Stromal cell of bone marrow (primary cell): ENCODE measurements at places on chromosomes 5 and 9.

DNA sequence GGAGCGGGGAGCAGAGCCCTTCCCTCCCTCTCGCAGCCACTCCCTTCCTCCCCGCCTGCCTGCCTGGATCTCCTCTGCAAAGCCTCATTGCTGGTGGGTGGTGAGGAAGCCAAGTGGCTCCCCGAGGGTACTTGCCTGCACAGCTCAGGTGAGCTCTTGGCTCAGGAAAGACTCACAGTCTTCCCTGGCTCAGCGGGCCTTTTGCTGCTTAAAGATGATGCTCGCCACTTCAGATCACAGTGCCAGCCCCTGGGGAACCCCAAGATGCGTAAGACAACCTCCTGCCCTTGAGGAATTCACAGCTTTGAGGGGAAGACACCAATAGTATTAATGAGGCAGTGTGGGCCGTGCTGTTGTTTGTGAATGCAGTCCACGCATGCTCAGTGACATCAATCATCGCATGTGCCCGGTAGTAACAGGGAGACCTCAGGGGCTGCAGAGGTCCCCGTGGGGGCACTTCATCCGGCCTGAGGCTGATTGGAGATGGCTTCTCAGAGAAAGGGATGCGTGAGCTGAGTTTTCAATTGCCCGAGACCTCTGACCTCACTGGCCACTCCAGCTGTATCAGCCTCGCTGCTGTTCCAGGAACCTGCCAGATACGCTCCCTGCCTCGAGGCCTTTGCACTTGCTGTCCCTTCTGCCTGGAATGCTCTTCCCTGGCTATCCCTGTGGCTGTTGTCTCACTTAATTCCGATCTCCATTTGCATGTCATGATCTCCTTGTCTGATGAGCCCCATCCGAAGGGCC, 36.8 kb downstream of the ERGIC1 start:
- no peak for DNase-seq

GRCh38 chr9:32394381-32395049, 10.1 kb downstream of the ACO1 start:
- no peak for DNase-seq

DNA sequence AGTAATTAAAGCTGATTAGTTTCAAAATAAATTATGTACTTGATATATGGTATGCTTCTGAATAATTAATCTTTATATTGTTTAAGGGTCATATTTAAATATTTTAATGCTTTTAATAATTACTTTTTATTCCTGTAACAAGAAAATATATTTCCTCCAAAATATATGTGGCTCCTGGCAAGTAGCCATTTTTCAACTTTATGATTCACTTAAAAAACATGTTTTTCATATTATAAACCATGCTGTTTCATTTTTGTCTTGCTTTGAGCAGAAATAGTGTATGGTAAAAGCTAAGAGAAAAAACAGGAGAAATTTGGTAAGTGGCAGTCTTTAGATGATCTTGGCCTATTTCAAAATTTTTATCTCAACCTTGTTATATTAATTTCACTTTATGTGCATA, 14.6 kb downstream of the SPATA9 start:
- no peak for DNase-seq

DNA sequence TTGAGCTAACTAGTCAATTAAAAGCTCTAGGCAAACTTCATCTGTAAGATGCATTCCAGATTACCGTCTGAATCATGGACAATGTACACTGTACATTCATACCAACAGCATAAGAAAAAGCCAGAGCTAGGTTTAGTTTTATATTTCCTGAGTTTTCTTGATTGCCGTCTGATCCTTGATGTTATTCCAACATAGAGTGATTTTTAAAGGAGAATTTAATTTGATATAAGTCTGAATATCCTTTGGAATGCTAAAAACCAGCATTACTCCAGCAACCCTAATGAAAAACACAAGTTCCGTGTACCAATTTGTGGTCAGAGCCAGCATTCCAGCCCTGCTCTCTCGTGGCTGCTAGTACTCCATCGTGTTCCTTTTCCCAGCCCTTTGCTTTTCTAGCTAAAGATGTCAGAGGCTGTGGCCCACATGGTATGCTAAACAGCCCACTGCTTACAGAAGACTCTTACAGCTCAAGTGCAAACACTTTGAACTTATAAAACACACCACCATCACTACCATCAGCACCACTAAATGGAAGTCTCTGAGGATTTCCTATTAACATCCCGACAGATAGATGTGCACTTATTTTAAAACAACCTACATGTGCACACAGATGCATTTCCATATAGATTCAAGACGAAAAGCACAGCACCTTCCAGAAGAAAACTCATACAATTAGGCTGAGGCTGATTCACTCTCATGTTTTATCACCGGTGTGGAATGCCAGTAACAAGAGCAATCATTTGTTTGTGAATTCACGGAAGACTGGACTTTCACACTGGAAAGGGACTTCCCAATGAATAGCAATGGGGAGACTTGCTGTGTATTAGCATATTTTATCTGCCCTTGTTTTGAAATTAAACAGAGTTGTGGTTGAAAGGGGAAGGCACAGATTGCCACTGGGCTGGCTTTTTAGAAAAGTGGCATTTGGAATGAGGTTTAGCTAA, 246.9 kb upstream of the GAS1 start:
- DNase-seq, result peak; percentile 90

DNA sequence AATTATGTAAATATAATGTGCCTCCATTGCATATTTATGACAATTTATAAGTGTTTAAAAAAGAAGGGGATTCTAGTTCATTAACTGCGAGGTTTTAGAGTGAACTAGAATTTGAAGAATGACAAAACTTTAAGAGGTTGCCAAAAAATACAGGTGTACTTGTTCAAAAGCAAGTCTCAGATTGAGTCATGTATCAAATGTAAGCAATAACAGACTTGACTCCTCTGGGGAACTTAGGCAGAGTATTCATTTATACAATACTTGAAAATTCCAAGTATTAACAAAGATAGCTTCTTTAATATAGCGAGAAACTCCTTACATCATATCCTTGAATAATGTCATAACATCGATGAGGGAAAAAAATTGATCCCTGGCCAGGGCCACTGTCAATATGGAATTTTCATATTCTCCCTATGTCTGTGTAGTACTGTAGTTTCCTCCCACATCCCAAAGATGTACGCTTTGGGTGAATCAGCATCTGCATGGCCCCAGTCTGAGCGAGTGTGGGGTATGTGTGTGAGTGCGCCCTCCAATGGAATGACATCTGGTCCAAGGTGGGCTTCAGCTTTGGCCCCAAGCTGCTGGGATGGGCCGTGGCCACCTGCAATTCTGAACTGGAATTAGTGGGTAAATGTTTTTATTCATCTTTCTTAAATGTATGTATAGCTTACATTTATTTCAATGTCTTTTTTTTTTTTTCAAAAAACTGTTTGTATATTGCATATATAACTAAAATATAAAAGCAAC, 70.1 kb downstream of the RIC1 start:
- DNase-seq, result no peak

DNA sequence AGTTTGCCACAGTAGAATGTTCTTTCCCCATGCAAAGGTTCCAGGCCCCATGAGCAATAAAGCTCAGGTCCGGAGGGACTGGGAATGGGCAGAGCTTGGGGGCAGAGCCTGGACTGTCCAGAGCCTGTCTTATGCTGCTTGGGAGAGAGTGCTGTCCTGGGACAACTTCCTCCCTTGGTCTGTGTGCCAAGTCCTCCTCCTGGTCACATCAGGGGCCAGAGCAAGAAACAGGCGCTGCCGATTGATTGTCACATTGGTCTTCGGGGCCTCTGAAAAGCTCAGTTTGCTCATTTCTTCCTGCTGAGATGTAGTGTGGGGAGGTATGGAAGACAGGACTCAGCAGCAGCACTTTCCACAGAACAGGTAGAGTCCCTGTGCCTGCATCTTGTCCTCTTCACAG, 54.0 kb upstream of the FCN1 start:
- no peak for DNase-seq

- DNase-seq, result no peak
Observed at GRCh38 chr9:126642010-126642744, 28.4 kb downstream of the LMX1B start.

DNA sequence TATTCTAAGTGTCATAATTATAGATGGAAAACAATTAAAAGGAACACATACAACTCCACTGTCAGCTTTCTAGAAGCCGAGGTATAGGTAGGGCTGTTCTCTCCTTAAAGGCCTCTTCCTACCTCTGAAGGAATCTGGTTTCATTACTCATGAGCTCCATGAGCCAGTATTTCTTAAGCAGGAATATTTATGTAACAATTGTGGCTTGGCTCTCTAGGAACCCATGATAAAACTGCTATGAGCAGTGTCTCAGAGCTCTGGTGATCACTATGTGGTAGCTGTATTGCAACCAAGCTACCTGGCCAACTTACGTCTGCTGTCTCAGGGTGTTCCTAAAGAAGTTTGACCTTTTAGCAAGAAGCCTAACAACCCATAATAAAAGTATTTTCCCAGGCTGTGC, 157.7 kb downstream of the CEP120 start:
- DNase-seq, result no peak

GRCh38 chr5:74885170-74885569, 19.0 kb upstream of the FAM169A start:
- no peak for DNase-seq

DNA sequence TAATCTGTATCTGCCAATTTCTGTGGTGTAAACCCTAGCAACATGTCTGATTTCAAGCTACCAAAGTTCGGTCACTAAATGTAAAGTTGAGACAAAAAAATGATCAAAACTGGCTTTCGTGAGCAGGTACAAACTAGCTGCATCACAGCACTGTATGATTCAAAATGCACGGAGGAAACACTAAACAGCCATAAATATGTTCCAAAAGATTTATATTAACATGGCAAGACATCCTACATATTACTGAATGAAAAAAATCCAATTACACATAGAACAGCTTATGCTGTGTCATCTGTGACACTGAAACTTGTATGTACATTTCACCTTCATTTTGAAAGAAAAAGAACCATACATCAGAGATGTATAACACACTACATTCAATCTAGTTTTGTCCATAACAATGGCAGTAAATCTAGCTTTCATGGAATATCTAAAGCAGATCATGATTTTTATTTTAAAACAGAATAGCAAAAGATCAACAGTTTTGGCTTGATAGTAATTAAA, 14.4 kb downstream of the GNAQ start:
- DNase-seq, result no peak

- DNase-seq, result no peak
Observed at GRCh38 chr9:124197177-124198095, 60.3 kb upstream of the NEK6 start.

- peak; percentile 38 for DNase-seq
Observed at GRCh38 chr5:154723740-154724505, 31.3 kb upstream of the LARP1 start.

DNA sequence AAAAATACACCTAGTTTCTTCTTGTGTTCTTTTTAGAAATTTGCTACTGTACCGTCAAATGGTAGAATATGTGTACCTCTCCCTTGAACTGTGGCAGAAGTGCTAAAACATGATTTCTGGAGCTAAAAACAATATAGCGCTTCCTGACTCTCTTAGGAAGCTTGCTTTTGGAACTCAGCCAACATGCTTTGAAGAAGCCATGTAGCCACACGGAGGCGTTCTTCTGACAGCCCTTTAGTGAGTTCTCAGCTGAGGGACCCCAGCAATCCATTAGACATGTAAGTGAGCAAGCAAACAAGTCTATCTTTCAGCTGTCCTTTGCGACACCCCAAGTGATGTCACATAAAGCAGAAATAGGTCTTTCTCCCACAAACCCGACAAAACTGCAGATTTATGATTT, 917.0 kb downstream of the CDH9 start:
- DNase-seq, result no peak

DNA sequence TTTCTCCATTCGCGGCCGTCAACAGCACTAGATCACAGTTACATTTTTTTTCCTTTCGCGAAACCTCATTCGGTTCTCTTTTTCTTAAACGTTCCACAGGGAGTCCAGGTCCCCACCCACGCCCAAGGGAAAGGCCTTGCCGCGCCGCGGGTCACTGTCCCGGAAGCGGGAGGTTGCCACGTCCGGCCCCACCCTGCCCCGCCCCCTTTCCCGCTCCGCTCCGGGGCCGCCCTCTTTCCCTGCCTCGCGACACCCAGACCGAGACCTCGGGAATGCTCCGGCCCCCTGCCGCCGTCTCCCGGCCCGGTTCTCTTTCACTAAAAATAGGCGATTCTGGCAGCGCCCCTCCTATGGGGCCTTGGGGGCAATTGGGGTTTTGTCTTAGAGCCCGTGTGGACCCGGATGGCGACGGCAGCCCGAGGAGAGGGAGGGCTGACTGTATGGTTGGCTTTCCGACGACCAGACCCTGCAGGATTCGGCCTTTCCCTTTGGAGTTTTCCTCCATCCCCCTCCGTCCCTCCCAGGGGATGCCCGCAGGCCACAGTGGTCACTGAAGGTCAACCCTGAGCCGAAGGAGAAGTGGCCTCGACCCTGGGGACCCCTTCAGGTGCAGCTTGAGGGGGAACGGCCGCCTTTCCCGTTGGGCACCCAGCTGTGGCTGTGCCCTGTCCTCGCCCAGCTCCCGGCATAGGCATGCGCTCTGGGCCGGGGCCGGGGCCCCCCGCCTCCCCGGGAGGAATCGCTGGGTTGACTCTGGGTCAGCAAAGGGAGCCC, 2.8 kb upstream of the RACK1 start:
- DNase-seq, result peak; percentile 79

- DNase-seq, result no peak
Observed at GRCh38 chr5:5481206-5481605, 58.7 kb downstream of the ICE1 start.
